EH (cell line): ENCODE measurements at places on chromosomes 7 and 10.

DNA sequence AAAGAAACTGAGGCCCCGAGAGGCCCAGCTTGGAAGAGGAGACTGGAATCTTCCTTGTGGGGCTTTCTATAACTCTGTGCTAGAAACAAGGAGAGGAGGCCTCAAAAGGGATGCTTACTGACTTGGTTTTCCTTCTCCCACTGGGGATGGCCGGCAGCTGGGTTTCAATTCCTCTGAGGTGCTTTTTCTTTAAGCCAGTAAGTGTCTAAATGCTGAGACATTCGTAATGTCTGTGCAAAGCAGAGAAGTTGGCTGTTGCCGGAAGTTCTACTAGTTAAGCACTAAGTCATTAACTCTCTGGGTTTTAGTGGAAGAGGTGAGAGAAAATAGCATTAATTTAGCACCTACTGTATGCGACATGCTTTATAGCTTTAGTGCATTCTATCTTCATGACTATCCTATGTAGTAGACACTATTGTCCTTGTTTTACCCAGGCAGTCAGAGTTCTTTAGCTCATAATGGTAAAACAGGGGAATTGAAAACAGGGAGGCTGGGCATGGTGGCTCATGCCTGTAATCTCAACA, 135.2 kb downstream of the RGS10 start:
- no peak for DNase-seq

- no peak for DNase-seq
These were observed 9.5 kb upstream of the C10orf71 start for GRCh38 chr10:49289480-49289879.

DNA sequence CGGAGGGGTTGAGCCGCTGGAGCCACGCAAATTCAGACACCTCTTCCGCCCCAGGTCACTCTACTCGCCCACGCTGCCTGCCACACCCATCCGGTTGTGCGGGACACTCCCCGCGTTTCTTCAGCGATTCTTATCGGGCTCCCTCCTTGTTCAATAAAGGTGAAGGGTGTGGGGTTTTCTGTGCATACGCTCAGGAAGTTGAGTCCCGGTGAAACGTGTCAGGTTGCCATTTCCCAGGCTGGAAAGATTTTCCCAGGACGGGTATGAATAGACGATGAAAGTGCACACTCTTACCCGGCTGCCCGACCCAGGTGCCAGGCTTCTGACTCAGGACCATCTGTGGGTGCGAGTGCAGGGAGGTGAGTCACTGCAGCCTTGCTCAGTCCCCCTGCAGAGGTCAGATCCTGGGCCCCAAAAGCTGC, 22.0 kb downstream of the KLF6 start:
- DNase-seq, result peak; percentile 57

GRCh38 chr10:109887776-109888175, 35.5 kb downstream of the XPNPEP1 start:
- no peak for DNase-seq

- DNase-seq, result no peak
These were observed 992.7 kb upstream of the MBL2 start for GRCh38 chr10:53765311-53765710.

- DNase-seq, result no peak
These were observed 262.0 kb upstream of the CSTF2T start for GRCh38 chr10:51961401-51961800.

- no peak for DNase-seq
These were observed 51.5 kb downstream of the FAM107B start for GRCh38 chr10:14723052-14723689.

- peak; percentile 22 for DNase-seq
These were observed 45.9 kb upstream of the OIT3 start for GRCh38 chr10:72847681-72848080.

DNA sequence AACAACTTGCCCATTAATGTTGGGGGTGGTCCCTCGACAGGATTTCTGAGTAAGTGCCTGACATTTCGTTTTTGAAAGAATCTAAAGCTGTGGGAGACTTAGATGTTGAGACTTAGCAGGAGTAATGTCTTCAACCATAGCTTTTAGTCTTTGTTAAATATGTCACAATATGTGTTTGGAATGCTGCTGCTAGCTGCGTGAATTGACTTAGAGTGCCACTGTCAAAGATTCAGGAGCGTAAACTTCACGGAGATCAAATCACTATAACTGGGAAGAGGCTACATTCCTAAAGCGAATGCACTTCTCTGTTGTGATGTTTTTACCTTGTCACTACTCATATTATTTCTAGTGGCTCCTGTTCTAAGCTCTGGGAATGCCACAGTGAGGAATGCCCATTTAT, 91.3 kb upstream of the SAMD8 start:
- DNase-seq, result no peak

GRCh38 chr7:133528796-133529195, 275.9 kb downstream of the EXOC4 start:
- no peak for DNase-seq

DNA sequence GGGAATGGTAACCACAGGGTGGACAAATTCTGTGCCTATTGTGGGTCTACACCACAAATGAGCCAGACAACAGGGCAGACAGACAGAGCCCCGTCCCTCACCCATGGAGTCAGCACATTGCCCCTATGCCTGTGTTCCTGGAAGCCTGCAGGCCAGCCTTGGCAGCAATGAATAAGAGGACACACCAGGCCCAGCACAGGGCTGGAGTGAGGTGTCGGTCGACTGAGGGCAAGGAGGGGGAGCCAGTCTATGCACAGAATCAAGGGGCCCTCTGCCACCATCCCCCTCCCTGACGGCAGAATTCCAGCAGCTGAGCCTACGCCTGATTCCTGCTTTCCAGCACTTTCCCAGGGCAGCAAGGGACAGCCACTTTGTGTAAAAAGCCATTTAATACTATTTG, 98.2 kb downstream of the CALN1 start:
- no peak for DNase-seq

DNA sequence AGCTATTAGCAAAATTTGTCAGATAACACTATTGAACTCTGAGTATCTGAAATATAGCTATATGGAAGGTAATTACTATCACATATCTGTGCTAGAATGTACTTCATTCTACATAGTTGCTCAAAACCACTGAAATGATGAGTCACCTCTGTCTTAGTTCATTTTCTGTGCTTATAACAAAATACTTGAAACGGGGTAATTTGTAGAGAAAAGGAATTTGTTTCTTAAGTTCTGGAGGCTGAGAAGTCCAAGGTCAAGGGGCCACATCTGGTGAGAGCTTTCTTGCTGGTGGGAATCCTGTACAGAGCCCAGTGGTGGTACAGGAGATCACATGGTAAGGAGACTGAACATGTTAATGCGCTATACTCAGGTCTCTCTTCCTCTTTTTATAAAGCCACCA, 41.9 kb upstream of the TNKS2 start:
- DNase-seq, result peak; percentile 78

DNA sequence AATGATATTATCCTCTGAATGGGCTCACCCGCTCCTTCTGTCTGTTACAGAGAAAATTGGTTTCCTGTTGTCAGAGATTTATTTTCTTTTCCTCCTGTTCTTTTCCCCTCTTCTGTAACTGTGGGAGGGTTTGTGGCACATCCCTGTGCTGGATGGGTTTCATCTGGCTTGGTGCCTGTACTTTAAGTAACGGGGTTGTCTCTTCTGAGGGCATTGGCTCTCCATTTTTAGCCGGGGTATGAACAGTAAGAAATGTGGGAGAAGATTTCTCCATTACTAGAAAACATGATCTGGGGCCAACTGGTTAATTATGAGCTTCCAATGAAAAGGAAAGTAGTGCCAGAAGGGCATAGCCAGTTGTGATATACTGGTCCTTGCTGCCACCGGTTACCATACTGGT, 142.6 kb downstream of the SND1 start:
- DNase-seq, result no peak

- no peak for DNase-seq
These were observed 5.6 kb upstream of the ABLIM1 start for GRCh38 chr10:114663626-114664025.

DNA sequence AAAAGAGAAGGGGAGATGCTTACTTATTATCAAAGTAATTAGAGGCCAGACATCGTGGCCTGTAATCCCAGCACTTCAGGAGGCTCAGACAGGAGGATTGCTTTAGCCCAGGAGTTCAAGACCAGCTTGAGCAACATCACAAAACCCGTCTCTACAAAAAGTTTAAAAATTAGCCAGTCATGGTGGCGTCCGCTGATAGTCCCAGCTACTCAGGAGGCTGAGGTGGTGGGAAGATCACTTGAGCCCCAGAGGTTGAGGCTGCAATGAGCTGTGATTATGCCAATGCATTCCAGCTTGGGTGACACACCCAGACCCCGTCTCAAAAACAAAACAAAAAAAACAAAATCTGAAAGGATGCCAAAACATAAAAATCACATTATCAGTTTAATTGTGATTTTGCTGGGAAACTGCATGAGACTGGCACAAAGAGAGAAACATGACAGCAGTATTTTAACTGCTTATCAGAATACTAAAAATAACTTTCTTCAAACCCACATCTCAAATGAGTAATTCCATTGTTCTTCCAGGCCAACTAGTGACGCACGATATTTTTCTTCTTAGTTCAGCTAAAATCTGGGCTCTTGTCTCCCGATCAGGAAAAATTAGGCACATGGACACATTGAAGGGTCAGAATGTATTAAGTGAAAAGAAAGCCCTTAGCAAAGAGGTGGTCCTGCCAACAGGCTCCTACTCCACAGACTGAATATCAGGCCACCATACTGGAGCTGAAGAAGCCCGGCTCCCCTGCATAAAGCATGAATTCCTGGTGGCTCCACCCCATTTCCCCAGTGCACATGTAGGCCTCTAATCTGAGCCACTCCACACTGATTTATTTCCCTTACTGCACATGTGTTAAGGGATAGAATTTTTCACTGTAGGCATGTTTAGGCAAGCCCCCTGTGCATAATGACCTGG, 9.6 kb upstream of the CCM2 start:
- DNase-seq, result peak; percentile 46

- DNase-seq, result no peak
These were observed 51.9 kb downstream of the CCNY start for GRCh38 chr10:35388197-35388596.

DNA sequence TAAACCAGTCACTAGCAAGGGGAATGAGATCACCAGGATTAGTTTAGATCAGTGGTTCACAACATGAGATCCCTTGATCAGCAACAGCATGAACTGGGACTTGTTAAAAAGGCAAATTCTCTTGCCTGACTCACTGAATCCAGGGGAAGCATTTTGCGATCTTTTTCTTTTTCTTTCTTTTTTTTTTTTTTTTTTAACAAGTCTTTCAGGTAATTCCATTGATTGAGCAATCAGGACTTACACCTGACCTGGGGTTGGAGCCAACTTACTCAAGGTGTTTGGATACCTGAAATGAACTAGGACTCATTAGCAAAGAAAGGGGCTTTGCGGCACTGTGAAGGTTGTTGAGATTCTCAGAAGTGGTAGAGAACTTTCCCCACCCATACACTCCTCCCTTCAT, 47.1 kb upstream of the PRR15 start:
- DNase-seq, result no peak

GRCh38 chr10:79024296-79024695, 44.5 kb upstream of the ZMIZ1 start:
- no peak for DNase-seq

GRCh38 chr7:80724249-80724871, 85.9 kb downstream of the CD36 start:
- peak; percentile 86 for DNase-seq

DNA sequence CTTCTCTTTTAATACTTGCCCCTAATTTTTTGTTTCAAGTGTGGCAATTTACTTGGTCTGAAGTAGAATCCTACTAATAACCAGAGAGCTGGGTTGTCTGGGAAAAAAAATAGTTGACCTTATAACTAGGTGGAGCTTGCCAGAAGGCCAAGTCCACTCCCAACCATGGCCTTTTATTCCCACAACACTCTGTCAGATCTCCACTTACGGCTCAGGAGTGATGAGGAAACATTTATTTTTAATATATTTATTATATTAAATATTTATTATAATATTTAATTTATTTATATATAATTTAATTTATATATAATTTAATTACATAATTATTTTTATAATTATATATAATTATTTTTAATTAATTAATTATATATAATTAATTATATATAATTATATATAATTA, 58.8 kb downstream of the TSPAN12 start:
- no peak for DNase-seq

DNA sequence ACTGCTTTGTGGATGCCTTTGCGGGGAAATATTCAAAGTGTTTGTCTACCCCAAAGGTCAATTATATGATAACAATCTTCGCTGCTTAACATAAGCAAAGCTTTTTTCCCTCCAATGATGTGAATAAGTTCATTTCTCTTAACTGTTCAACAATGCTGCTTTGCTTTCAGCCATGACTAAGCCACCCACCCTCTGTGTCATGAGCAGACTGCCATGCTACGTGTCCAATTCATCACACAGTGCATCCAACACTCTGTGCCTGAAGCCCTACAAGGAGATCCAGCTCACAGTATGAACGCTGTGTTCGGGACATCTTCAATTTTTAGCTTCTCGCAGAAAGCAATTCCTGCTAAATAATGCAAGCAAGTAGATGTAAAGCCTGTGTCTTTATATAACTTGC, 5.7 kb upstream of the TAS2R40 start:
- peak; percentile 52 for DNase-seq
